ENCODE measurements at places on chromosomes 6 and 20. TPM values are rescaled to one million over a fixed set of nuclear protein-coding genes. Genes with fewer than 3 reads are reported as not detected.

OR2B3 gene
- not detected for total RNA-seq

EIF6 gene
- 412 TPM for total RNA-seq

IL17A gene
- not detected for total RNA-seq

MRPS10 gene
- total RNA-seq: 61.8 TPM

RBBP8NL gene
- total RNA-seq: 0.24 TPM

CARMIL1 gene
- total RNA-seq: 15.1 TPM

TMEM151B gene
- not detected for total RNA-seq

MDFI gene
- 113 TPM for total RNA-seq

IMPG1 gene
- not detected for total RNA-seq

AGPAT4 gene
- 9.9 TPM for total RNA-seq

PRICKLE4 gene
- not detected for total RNA-seq

MAP7 gene
- 28.7 TPM for total RNA-seq

HSPA12B gene
- total RNA-seq: under 0.01 TPM

CD40 gene
- 28.4 TPM for total RNA-seq

MYCT1 gene
- 0.72 TPM for total RNA-seq

HLA-DQB1 gene
- total RNA-seq: not detected

NMBR gene
- not detected for total RNA-seq

PPP1R10 gene
- total RNA-seq: 9.6 TPM

Measured in tracheal epithelial cell (primary cell).